Calu3 (cell line): ENCODE measurements at places on chromosomes 16 and 17.

GRCh38 chr16:11586856-11587642 lies at the start of gene LITAF:
LITAF (minus strand) TSS chr16:11586919; CDS start chr16:11556730, 30,189 bp downstream.
- DNase-seq: peak; percentile 80

- DNase-seq: no peak
Observed at GRCh38 chr16:12688951-12689850, 114.5 kb downstream of the CPPED1 start.

- DNase-seq: no peak
Observed at GRCh38 chr16:86630471-86630870, 52.1 kb downstream of the FOXL1 start.

GRCh38 chr17:54085020-54085419 lies 262.3 kb downstream of the KIF2B start:
- DNase-seq: no peak

- no peak for DNase-seq
Observed at GRCh38 chr17:17741349-17742023, 60.2 kb downstream of the RAI1 start.

DNA sequence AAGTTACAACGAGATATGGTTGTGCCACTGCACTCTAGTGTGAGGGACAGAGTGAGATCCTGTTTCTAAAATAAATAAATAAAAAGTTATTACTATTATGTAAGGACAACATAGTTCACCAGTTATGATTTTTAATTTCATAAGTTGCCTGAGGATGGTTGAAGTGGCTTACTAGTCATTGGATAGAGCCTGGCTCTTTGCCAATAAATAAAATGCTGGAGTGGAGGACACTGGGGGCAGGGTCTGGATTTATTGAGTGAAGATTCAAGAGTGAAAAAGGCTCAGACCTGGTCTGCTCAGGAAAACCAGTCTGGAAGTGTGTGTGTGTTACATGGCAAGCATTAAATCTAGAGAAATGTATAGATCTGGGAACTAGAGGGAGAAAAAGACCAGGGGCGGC lies 2.1 kb downstream of the STARD3 start:
- no peak for DNase-seq

DNA sequence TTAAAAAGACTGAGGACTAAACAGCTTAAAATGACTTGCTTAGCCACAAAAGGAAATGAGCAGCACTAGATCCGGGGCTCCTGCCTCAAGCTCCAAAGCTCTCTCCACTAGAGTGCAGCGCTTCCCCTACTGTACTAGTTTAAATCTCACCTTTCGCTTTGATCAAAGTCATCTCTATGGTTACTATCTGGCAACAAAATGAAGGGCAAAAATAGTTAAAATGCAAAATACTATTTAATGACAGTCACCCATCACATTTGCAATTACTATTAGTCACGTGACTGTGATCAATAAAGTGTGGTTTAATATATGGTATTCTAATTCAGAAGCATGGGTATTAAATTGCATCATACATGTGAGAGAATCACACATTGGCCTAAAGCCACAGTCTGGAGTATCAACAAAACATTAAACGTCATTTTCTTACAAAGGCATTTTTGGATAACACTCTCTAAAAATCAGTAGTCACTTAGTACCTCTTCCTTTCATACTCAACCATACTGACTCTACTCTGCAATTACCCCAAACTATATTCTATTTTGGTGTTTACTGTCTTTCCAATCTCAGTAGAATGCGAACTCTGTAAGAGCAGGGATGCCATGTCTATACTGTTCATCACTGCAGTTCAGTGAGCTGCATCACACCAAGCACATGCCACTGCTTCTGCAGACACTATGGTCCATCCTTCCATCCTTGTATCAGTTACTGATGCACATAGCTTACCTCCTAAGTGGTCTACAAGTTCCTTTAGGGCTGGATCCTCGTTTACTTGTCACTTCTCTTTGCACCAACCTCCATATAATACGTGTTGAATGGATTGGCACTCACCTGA lies 6.2 kb downstream of the PSMD12 start:
- DNase-seq: peak; percentile 17

- DNase-seq: no peak
Observed at GRCh38 chr17:64687961-64688360, 25.9 kb upstream of the SMURF2 start.

DNA sequence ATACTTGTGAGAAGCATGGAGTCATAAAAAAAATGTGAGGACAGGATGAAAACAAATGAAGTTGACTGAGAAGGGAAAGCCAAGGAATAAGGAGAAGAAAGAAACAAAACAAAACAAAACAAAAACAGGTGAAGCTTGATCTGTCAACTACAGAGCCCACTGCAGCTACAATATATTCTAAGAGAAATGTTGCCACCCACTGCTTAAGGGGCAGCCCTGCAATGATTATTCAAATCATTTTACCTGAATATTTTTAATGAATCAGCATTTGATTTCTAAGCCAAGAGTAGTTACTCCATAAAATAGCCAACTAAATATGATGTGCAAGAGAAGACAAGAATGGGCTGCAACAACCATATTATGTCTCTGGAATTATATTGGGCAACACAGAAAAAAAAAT lies 252.0 kb upstream of the KIF2B start:
- no peak for DNase-seq

GRCh38 chr17:64507413-64507782 lies 621 bp downstream of the CEP95 start:
- peak; percentile 8 for DNase-seq

DNA sequence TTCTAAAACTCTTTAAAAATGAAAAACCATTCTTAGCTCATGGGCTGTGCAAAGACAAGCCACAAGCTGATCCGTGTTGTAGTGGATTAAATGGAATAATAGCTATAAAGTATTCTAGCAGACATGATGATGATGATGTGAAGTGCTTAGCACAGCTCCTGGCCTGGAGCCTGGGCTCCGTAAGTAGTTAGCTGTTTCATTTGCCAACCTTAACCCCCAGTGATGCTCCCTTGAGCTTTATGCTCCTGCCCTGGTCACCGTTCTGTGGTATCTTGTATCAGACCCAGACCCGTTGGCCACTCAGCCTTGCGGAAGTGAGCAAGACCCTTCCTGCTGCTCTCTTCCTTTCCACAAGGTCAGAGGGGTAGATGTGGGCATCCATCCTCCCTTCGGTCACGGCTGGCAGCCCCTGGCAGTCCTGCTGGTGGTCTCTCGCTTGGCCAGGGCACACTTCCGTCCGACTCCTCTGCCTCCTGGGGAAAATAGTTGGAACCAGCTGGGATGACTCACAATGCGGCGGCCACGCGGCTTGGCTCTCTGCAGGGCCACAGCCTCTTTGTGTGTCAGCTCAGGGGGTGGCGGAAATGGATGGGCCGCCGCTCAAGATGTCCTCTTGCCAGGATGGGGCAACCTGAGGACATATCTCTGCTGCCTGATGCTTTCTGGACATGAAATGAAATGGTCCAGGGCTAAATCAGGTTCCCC lies 79.1 kb downstream of the GPR139 start:
- DNase-seq: no peak

DNA sequence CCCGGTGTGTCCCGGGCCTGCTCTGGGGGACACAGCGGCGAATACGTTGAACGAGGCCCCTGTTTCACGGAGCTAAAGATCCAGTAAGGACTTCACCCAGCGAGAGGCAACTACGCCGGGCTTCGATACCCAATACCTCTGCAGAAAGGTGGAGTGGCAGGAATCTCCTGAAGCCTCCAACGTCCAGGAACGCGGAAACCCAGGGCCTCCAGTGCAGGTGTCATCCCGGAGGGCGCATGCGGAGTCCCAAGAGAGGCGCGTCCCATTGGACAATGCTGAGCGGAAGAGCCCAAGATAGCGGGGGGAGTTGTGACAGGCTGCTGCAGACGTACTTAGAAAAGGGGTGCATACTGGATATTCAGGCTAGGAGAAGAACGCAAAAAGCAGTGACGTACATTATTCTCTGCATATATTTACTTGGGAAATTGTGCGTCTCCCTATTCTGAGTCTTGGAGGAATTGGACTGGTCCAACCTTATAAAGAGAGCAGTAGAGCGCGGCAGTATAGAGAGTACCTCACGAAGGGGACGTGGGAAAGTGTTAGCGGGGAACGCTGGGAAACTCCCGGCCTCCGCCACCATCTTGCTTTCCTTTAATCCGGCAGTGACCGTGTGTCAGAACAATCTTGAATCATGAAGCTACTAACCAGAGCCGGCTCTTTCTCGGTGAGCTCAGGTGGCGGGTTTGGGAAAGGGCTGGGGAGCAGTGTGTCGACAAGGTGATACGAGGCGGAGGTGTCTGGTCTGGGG lies at the start of gene UQCRC2:
UQCRC2 (plus strand) TSS at position 569 of the 748 bp plus-strand sequence; CDS start at position 632, 63 bp downstream.
- DNase-seq: peak; percentile 93

DNA sequence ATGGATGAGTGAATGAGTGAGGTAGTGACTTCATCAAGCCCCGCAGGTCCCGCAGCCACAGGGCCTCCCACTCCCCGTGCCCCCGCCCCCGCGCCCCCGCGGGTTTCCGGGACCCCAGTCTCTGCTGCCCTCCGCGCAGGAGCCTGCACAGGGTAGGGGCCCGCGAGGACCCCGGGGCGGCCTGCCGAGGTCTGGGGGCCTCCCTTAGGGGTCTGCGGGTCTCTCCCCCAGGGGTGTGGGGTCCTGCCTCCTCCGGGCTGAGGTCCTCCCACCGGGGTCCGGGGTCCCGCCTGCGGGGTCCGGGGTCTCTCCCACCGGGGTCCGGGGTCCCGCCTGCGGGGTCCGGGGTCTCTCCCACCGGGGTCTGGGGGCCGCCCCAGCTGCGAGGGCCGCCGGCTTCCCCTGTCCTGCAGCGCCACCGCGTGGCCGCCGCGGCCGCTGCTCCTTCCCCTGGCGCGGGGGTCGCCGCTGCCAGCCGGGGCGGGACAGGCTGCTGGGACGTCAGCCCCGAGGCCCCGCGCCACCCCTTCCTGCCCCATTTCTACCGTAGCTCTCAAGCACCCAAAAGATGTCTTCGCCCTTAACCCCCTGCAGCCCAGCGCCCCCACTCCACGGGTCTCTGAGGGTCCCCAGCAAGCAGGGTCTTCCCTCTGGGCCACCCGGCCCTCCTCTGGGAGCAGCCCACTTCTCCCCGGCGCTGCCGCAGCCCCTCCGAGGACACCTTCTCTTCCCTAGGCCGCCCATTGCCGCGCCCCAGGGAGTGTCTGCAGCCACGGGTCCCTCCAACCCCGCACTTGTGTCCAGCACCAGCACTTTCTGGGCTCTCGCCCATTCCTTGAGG lies 10.4 kb upstream of the CHMP6 start:
- DNase-seq: peak; percentile 43

- DNase-seq: no peak
Observed at GRCh38 chr16:57508035-57508425, 21.7 kb upstream of the DOK4 start.

- DNase-seq: peak; percentile 100
Observed at GRCh38 chr17:45371414-45372324, 54.8 kb upstream of the MAP3K14 start.

DNA sequence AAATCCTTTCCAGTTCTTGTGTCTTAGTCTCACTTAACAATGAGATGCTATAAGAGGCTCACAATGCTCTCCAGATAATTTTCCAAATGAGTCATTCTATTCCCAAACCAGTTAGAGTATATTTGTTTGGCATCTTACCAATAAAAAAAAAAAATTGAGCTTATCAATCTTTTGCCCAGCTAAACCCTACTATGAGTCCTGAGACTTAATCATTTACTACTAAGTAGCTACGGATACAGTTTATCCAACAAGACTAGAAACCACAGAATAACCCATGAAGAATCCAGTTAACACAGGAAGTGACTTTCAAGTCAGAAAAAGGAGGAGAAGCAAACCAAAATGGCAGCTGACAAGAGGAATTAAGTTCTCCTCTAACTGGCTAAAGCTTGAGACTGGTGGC lies 330.3 kb upstream of the XYLT1 start:
- DNase-seq: no peak

- DNase-seq: no peak
Observed at GRCh38 chr17:16255481-16255921, 38.5 kb downstream of the PIGL start.

DNA sequence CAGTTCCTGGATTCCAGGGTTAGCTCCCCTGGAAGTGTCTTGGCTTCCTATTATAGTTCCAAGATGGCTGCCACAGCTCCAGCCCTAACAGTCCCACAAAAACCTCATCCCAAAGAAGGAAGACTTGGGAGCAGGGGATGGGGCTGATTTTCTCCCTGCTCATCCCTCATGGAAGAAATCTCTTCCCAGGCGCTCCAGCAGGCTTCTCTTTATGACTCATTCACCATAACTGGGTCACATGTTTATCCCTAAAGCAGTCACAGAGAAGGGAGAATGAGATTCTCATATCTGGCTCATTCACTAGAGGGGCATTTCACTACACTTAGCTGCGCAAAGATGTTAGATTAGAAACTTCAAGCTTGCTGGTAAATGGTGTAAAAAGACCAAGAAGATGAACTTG lies 206.5 kb upstream of the IRX3 start:
- DNase-seq: no peak

DNA sequence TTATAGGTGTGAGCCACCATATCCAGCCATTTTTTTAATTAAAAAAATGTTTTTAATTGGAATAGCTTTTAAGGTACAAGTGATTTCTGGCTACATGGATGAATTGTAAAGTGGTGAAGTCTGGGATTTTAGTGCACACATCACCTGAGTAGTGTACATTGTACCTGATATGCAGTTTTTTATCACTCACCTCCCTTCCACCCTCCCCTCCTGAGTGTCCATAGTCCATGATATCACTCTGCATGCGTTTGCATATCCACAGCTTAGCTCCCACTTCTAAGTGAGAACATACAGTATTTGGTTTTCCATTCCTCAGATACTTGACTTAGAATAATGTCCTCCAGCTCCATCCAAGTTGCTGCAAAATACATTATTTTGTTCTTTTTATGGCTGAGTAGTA lies 13.4 kb upstream of the CRYBA1 start:
- no peak for DNase-seq

- DNase-seq: no peak
Observed at GRCh38 chr16:14586637-14587305, 43.3 kb downstream of the PARN start.

DNA sequence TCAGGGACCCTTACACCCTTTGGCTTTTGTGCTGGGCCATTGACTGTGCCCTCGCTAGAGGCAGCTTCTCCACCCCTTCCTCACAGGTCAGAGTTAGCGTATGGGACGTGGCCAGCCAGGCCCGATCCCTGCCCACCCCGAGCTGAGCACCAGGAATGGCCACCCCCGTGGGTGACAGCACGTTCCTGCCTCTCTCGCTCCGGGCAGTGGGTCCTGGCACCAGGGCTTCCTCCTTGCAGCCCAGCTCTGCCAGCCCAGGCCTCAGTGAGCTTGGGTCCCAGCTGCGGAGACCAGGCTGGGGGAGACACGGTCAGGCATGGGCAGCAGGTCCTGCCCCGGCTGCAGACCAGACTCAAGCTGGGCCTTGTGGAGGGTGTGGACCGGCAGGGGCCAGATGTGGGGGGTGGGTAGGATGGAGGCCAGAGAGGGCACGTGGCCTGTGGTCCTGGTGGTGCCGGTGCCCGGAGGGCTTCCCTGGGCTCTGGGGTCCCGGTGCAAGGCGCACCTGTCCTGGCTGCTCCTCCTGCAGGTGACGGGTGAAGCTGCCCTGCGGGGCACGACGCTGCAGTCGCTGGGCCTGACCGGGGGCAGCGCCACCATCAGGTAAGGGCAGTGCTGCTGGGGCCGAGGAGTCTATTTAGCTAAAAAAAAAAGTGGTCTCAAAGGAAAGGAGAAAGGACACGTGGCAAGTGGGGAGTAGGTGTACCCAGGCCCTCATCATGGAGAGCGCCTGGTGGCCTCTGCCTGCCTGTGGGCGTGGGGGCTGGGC lies 18.2 kb downstream of the ASPSCR1 start:
- DNase-seq: no peak

- DNase-seq: peak; percentile 29
Observed at GRCh38 chr16:66740533-66740932, 10.9 kb downstream of the DYNC1LI2 start.
